ENCODE measurements at places on chromosomes 1 and 21.

DNA sequence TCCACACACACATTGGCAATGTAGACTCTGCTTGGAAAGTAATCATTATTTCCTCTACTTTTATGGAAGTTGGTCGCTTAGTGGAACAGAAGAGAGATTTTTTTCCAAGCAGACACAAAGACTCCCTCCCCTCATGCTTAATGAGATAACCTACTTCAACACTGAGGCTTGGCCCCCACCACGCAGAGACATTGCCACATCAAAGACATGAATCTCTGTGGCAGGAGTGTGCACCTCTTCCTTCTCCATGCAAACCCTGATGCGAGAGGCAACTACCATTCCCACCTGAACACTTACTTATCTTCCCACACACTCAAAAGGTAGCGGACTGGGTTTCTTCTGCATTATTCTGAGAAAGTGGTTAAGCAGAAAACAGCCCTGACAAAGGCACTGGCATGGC lies 37.3 kb upstream of the LPAR3 start:
- DNase-seq = no peak

DNA sequence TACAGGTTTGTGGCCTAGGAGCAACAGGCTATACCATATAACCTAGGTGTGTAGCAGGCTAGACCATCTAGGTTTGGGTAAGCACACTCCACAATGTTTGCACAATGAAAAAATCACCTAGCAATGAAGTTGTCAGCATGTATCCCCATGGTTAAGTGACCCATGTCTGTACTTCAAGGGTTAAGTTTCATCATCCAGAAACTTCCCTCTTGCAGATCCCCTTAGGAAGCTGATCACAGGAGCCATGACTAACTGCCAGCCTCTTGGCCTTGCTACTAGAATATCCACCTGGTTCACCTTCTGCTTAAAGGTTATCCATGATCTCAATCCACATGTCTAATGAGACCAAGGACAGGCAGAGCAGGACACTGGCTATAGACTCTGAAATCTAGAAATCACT lies 3.5 kb upstream of the UBXN10 start:
- no peak for DNase-seq

DNA sequence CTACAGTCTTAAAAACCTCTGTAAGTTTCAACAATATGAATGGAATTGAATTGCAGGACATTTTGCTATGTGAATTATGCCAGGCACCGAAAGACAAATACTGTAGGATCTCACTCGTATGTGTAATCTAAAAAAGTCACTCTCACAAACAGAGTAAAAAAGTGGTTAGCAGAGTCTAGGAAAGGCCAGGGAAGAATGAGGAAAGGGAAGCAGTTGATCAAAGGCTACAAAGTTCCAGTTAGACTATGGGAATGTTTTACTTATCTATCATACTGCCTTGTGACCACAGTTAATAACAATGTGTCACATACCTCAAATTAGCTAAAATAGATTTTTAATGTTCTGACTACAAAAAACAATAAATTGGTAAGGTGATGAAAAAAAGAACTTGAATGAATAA lies 565.4 kb upstream of the BRINP3 start:
- no peak for DNase-seq

DNA sequence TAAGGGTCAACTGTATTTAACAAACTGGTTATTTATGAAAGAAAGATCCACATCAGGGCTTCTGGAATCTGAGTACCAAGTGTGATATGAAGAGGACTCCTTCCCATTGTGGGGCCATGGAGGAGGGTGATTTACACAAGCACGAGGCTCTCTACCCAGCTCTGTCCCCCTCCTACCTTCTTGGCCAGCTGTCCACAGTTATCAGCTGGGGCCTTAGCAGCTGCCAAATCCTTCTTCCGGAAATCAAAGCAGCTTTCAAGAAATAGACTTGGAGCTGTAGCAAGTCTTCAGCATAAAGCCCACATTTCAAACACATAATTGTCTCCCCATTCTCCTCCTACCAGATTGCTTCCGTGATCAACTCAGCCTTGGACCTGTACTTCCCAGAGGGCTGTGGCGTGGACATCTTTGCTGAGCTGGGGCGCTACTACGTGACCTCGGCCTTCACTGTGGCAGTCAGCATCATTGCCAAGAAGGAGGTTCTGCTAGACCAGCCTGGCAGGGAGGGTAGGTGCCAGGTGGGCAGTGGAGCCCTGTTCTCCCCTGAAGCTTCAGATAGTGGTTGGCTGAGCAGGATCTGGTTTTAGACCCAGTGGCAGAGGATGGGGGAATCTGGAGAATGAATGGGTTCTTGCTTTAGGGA lies 15.5 kb downstream of the AZIN2 start:
- no peak for DNase-seq

DNA sequence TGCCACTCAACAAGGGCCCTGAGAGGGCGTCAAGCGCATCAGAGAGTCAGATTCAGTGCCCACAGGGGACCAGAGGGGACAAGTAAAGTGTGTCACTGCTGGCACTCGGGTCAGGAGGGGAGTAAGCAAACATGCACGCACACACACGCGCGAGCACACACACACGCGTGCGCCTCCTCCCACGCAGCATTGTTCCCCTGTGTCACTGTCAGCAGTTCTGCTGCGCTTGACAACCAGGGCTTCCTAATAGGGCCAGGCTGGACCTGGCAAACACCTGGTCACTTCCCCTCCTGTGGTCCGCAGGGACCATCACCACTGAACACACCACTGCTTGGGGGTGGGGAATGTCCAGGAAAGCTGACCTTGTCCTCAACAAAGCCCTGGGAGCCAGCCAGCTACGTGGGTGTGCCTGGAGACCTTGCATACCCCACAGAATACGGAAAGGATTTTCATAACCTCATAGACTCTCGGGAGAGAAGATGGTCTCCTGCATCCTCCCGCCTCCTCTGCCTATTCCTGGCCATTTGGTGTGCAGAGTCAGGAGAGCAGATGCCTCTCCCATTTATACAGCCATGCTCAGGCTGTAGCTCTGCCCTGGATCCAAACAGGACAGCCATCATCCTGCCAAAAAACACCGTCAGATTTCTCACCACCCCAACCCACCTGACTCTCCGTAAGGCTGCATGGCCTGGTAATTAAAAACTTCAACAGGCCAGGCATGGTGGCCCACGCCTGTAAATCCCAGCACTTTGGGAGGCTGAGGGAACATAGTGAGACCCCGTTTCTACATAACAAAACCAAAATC lies 73.2 kb downstream of the SSBP3 start:
- no peak for DNase-seq

DNA sequence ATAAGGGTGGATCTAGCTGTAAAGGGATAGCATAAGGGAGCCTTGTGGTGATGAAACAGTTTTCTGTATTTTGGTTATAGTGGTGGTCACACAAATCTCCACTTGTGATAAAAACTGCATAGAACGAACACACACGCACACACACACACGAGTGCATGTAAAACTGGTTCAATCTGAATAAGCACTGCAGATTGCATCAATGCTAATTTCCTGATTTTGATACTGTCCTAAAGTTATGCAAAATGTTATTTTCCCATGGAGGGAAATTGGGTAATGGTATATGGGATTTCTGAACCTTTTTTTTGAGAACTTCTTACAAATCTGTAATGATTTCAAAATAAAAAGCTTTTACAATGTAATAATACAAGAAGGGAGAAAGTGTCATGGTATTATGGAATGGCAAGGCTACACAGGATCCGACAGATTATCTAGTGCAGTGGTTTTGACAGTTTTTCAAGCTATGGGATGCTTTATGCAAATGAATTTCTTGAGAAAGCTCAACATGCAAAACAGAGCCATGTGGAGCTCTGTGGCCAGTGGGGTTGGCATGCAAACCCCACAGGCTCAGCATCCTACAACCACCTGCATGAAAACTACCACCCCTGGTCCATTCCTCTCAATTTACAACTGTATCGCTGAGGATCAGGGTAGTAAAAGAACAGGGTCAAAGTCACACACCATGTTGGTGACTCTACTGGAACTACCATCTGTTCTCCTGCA lies 18.8 kb downstream of the SLC41A1 start:
- no peak for DNase-seq

Measured in COR-L47 (cell line).